Activated naive CD8-positive, alpha-beta T cell treated with anti-CD3 and anti-CD28 coated beads, Interleukin-2, amount 50 U/mL, for 24 hours (primary cell): ENCODE measurements at places on chromosomes 12 and 14.

DNA sequence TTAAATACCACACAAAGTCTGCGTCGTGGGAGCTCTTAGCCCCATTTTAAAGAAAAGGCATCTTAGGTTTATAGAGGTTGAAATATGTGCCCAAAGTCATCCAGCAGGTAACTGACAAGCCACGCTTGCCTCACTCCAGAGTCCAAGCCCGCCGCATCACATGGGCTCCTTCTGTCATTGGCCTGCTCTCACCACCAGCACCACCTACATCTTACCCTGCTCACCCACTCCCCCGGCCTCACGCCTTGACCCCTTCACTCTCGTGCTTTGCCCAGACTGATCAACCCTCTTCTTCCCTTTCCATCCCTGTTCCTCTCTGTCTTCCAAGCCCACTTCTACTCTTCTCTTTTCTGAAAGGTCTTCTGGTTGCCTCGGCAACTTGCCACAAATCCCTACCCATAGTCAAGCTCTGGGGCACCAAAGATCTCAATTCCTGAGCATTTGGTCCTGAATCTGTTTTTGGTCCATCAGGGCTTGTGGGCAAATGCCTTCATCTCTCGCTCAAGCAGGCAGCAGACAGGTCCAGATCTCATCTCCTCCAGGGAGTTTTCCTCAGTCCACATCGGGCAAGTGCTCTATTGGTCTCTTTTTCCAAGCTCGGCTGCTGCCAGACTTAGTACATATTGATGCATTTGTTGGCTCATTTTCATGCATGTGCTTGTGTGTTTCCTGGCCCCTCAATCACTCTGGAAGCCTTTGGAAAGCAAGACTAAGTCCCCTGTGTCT lies 3.5 kb upstream of the KRT1 start:
- DNase-seq, result no peak

DNA sequence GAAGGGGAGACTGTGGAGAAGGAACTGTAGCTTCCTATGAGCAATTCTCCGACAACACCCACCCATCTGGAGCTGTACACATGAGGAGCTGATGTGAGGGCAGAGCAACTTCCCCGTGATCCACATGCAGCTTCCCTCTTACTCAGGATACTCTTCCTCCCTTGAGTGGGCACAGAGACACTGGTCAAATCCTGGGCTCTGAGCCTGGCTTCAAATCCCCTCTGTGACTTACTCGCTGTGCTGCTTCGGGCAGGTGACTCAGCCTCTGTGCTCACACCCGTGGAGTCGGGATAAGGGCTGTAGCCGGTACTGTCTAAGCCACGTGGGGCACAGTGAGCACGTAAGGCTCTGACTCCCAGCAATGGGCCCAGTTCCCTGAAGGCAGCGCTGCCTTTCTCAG lies 31.1 kb downstream of the ZFYVE21 start:
- no peak for DNase-seq

DNA sequence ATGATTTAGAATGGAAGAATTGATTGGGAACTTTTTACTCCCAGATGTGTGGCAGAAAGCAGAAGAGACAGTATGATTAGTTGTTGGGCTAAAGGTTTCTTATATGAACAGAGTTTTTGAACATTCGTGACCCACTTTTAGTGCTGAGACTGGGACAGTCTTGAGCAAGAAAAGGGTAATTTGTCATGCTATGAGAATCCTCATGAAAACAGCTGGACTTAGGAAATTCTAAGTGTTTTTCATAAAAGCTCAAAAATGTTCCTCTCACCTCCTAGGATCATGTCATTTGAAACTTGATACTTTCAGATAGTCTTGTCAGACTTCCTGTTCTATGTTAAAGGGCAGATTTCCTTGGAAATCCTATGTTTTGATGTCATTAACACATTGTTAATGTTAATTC lies 86.1 kb downstream of the MGAT4C start:
- no peak for DNase-seq

DNA sequence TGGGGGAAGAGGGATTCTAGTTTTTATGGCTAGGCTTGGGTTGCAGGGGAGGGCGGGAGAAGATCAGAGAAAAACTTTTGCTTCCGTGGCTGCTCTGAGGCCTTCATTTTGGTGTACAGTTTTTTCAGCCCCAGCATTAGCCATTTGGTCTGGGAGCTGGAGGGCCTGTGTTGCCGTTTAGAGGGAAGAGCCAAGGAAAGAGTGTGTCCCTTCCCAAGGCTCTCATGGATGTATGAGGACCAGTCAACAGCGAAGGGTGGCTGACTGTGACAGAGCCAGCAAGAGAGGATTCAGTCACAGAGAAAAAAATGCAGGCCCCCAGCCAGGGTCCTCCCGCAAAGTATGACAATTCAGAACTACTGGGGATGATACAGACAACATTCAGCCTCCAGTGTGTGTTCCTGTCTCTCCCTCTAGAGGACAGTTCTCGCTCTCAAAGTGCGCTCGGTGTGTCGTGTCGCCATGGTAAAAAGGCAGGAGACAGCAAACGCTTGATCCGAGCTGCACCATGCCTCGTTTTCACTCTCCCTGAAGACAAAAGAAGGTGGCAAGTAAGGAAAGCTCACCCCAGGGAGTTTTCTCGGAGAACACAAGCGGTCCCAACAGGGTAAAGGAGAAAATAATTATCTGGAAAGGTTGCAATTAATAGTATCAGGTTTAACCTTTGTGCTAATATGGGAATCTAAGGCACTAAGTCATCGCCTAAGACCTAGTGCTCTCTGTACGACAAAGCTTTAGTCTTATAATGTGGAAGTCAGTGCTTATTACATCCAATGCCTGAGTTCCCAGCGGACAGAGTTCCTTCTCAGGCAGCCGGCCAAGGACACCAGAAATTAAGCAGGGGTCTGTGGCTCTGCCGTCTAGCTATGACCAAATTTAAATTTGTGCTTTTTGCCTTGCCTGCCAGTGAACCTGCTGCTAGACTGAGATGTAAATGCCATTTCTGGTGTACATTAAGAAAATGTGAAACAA lies 157.3 kb upstream of the PLXNC1 start:
- no peak for DNase-seq

DNA sequence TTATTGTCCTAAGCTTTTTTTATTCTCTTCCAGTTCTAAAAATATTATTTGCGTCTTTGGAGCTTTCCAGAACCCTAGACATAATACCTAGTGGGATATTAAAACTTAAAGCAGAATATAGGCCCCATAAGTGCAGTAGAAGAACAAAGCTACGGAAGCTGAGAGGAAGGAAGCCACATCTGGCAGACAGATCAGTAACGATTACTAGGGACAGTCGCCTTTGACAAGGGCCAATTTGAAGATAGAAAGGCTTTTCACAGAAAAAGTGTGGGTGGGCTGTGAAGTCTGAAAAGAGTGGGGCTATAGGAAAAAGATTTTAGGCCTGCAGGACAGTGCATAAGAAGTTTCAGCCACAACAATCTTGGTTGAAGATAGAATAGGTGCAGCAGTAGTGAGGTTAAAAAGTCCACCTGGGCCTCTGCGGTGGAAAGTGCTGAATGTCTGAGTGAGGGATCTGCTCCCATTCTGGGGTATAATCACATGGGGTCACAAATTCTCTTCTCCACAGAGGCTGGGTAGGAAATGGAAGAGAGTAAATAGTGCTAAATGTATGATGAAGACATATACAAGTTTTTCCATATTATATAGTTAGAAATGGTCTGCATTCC lies 114.5 kb downstream of the CMAS start:
- DNase-seq, result no peak

- no peak for DNase-seq
Observed at GRCh38 chr14:102252834-102253801, 51.8 kb downstream of the MOK start.

GRCh38 chr14:27366596-27366995 lies 768.8 kb upstream of the NOVA1 start:
- DNase-seq, result no peak

GRCh38 chr14:64692189-64692985 lies 11.8 kb upstream of the PLEKHG3 start:
- no peak for DNase-seq

- no peak for DNase-seq
Observed at GRCh38 chr12:54564768-54565167, 15.4 kb downstream of the PDE1B start.

GRCh38 chr14:28012629-28013415 lies 753.8 kb upstream of the FOXG1 start:
- DNase-seq, result no peak

DNA sequence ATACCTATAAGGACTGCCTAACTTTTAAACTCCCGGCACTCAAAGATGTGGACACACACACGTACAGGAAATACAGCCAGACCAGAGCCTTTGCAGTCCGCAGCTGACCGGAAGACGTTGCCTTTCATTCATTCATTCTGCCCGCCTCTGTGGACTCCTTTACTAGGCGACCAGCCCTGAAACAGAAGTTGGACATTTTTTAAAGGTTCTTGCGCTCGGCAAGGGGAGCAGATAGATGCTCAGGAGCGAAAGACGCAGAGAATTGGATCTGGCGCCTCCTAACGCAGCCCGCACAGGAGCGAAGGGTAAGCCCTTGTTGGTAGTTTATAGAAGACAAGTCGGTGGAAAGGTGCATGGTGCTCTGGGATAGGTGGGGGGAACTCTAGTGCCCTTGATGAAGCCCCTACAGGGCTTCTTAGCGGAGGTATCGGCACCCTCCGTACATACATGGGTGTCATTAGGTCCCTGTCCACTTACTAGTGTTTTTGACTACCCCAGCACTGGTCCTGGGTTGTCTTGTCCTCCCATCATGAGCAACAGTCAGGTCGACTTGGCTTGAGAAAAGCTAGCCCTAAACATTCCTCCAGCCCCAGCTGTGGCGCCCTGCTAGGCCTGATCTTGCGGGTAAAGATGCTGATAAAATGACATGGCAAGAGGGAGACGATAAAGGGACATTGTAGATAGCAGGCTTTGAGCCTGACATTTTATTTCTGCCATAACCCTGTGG lies at the start of gene KDM2B:
TSS of gene KDM2B (minus strand) at position 65 of the 727 bp plus-strand sequence. CDS start 112 bp downstream, outside the sequence.
- DNase-seq, result no peak
